Activated CD8-positive, alpha-beta memory T cell treated with anti-CD3 and anti-CD28 coated beads for 1 hour (primary cell): ENCODE measurements at places on chromosomes 7 and 10.

- no peak for DNase-seq
Measured at GRCh38 chr7:114368492-114368891, 46.1 kb upstream of the FOXP2 start.

GRCh38 chr7:148723846-148724245 lies 25.1 kb downstream of the CUL1 start:
- no peak for DNase-seq

GRCh38 chr7:23062452-23062851 lies 43.1 kb upstream of the KLHL7 start:
- no peak for DNase-seq

- DNase-seq: no peak
Measured at GRCh38 chr7:47937065-47937687, 11.1 kb downstream of the PKD1L1 start.

- DNase-seq: no peak
Measured at GRCh38 chr10:132565516-132566209, 28.1 kb downstream of the INPP5A start.

- DNase-seq: no peak
Measured at GRCh38 chr7:44936322-44936721, 42.5 kb downstream of the MYO1G start.

- no peak for DNase-seq
Measured at GRCh38 chr7:29574659-29575058, 11.0 kb downstream of the PRR15 start.

DNA sequence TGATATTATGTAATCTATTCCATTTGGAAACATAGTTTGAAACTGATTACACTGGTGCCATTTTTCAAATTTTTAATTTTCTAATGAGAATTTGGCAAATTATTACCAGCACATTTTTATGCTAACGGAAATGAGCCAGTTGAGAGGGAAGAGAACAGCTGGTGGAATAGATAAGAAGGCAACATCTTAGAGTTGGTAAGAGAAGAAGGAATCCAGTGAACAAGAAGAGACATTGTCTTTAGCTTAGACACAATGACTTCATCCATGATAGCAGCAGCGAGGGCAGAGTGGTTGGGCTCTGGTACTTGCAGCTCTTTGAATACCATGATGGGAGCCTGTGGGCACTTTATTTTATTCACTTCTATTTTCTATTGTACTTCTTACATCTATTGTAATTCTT lies 89.6 kb downstream of the CHRM2 start:
- DNase-seq: no peak

GRCh38 chr7:91465595-91466061 lies 201.4 kb downstream of the FZD1 start:
- DNase-seq: no peak

- DNase-seq: no peak
Measured at GRCh38 chr7:12323415-12323814, 80.2 kb downstream of the VWDE start.

GRCh38 chr10:45627412-45628048 lies 45.0 kb downstream of the ZFAND4 start:
- DNase-seq: no peak

- DNase-seq: no peak
Measured at GRCh38 chr7:35526645-35527044, 168.3 kb downstream of the HERPUD2 start.

GRCh38 chr10:94462130-94462529 lies 59.8 kb downstream of the TBC1D12 start:
- DNase-seq: no peak

GRCh38 chr10:48973065-48973464 lies 33.4 kb upstream of the LRRC18 start:
- no peak for DNase-seq

- no peak for DNase-seq
Measured at GRCh38 chr7:28666154-28666553, 253.8 kb downstream of the CREB5 start.

DNA sequence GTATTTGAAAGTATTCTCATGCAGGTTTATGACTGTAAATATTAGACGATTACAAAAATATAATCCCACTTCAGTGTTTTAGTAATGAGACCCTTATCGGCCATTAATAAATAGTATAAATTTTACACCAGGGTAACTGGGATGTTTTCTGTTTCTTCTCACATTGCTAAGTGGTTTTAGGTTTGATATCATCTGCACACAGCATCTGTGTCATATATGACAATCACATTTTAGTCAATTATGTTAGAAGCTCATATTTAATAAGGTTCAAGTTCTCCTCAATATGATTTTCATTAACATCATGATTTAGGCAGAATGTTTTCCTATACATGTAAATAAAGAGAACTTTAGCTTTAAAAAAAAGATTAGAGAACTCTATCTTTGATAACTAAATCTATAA lies 66.8 kb downstream of the ATAD1 start:
- DNase-seq: no peak

GRCh38 chr10:50653758-50654157 lies 30.0 kb upstream of the SGMS1 start:
- no peak for DNase-seq

GRCh38 chr7:36155811-36156361 lies 2.8 kb downstream of the EEPD1 start:
- no peak for DNase-seq

- DNase-seq: no peak
Measured at GRCh38 chr7:44162785-44163395, 21.8 kb upstream of the MYL7 start.

DNA sequence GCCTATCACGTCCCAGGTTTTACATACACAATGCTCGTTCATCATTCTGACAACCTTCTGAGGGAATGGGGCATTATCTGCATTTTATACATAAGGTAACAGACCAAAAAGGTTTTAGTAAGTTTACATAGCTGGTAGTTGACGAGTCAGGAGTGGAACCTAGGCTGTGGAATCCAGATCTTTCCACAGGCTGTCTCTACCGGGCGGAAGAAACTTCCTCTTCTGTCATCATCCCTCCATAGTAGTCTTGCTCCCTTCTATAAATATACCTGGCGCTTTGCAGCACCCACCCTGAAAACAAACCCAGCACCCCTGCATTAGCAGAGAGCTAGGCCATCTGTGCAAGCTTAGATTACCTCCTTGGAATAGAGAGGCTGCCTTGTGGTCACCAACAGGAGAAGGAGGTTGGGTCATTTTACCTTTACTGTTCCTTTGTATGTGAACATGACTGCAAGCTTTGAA lies 1.3 kb downstream of the TSPAN13 start:
- no peak for DNase-seq

- no peak for DNase-seq
Measured at GRCh38 chr7:41403291-41403690, 299.6 kb downstream of the INHBA start.

DNA sequence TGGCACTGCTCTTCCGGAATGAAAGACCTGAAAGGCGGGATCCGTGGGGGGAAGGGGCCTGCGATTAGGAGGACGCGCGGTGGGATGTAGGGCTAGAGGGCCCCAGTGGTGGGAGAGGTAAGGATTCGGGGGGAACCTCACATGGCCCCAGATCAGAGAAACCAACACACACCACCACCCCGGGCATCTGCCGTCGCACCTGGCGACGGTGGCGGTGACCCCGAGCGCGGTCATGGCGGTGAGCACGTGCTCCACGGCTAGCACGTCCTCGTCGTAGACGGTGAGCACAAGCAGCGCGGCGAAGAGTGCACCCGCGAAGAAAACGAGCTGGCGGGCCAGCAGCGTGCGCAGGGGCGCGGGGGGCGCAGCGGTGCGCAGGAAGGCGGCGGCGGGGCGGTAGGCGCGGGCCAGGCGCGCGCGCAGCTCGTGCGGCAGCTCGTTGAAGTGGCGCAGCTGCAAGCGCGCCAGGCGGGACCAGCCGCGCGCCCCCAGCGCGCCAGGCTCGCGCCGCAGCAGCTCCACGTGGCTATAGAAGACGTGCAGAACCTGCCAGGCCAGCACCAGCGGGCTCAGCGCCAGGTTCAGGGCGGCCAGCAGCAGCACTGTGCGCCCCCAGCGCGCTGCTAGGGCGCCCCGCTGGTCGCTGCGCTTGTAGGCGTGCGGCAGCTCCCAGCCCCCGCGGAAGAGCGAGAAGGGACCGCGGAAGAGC lies 5.7 kb downstream of the ATG9B start:
- no peak for DNase-seq

DNA sequence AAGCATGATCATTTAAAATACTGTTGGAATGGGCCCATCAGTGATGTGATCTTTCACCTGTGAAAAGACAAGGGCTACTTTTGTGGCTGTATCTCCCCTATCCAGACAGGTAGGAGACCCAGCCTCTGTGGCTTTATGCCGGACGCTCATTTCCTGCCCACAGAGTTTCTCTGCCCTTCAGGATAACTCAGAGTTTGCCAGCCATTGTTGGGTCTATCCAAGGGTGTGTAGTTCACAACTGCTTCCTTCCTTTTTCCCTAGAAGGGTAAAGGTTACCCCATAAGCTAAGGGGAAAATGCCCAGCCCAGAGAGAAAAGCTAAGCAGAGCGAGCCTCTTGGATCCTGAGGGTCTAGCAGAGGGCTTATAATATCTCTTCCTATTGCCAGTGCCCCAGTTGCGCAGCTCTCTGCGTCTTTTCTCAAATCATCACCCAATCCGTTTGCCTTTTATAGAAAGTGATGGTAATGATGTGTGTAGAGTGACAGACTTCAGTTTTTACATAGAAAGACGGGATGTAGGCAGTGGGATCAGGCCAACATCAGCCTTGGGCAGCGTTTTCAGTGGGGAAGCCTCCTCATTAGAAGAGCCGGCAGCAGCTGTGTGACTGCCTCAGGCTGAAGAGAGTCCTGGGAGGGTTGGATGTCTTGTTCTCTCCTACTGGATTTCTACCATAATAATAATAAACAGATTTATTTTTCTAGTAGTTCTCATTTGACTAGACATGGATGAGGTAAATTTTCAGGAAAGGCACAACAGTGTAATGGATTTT lies 80.5 kb downstream of the MET start:
- DNase-seq: no peak

- DNase-seq: no peak
Measured at GRCh38 chr10:51204066-51204465, 129.8 kb downstream of the PRKG1 start.

DNA sequence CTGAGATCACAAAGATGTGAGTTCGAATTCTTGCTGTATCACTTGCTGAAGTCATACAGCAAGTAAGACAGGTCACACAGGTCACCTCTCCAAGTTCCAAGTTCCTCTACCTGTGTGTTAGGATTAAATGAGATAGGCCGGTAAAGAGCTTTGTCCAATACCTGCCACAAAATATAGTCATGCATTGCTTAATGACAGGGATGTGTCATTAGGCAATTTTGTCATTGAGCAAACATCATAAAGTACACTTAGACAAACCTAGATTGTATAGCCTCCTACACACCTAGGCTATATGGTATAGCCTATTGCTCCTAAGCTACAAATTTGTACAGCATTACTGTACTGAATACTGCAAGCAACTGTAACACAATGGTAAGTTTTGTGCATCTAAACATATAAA lies 469.4 kb downstream of the KCNMA1 start:
- no peak for DNase-seq

DNA sequence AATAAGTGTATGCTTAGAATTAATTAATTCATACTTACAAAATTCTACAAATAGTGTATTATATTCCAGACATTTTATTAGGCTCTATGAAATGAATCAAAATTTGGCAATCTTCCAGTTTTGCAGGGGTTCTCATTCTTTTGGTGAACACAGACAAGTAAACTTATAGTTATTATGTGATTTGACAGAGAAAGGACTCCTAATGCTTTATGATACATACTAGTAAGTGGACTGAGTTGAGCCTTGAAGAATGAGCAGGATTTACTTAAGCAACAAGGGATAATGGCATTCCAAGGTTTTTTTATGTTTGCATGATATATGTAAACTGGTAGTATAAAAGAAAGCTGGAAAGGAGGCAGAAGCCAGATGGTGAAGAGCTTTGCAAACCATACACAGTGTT lies 145.7 kb upstream of the FERD3L start:
- DNase-seq: no peak

- no peak for DNase-seq
Measured at GRCh38 chr7:38465956-38466355, 165.2 kb downstream of the AMPH start.

DNA sequence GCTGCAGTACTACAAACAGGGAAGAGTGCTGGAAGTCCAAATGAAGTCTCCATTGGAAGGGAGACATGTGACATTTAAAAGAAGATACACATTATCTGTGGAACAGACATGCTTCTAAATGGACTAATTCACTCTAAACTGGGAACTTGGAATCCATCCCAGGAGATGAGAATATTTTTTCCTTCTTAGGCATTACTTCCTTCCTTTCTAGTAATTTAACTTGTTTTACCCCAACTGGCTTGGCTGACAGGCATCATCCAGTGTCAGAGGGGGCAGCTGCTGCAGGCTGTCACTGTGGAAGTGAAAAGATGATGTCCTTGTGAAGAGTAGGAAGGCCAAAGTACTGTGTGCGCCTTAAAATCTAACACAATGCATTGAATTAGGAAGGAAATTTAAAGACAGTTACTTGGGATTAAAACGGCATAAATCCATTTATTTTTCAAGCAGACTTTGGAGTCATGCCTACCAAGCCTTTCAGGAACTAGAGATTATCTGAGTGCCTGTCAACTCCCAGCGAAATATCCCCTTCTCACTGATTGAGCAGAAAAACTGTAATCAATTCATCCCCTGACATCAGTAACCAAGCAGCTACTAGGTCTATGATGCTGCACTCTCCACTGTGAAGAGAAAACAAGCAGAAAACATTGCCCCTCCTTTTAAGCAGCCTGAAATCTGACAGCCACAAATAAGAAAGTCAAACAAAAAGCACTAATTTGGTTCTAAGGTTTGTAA lies 161.2 kb downstream of the DGKI start:
- DNase-seq: no peak

GRCh38 chr10:112218960-112219359 lies 35.4 kb upstream of the GPAM start:
- DNase-seq: no peak

- DNase-seq: no peak
Measured at GRCh38 chr7:43700059-43700501, 29.2 kb downstream of the COA1 start.

- no peak for DNase-seq
Measured at GRCh38 chr7:46534664-46535588, 613.9 kb upstream of the IGFBP3 start.

DNA sequence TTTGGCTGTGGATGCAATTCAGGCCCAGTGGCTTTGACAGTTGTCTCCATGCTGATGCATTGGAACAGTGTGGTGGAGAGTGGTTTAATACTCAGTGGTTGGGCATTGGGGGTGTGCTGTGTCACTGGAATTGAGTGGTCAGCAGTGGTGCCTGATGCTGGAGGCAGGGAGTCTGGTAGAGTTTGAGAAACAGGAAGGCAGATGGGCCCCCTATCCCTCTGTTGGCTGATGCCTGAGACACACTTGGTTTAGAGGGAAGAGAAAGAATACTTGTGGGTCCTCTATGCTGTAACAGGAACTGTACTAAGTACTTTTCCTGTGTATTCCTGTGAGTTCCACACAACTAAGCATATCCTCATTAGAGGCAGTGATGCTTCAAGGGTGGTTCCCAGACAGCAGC lies 55.4 kb downstream of the EEPD1 start:
- DNase-seq: no peak

DNA sequence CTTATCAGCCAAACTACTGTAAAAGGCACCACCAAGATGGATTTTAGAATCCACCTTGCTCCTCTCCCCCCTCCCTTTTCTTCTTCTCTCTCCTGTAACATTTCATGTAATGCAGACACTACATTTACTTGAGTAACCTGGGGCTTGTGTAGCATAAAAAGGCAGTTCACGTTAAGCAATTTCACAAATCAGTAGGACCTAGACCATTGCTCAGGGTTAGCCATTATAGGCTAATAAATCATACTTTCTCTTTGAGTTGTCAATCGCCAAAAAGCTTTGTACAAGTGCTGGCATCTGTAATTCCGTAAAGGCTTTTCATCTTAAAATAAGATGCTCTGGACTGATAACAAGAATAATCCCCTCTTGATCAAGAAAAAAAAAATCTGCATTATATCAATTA lies 224.7 kb downstream of the GLI3 start:
- DNase-seq: no peak
